ENCODE measurements at places on chromosomes 4 and X.

DNA sequence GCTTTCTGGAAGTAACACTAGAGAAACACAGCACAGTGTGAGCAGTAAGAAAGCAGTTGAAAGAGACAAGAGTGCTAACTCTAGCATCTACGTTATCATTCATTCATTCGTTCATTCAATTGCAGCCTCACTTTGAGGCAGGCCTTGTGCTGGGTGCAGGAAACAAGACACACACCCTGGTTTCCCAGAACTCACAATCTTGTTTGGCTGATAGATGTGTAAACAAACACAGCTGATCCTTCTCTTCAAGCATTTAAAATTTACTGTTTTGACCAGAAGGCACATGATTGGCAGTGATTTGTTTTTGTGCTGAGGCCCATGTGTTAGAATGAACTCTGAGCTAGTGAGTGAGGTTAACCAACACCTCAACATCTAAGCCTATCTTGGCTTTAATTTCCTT lies 20.4 kb upstream of the TBC1D9 start:
- no peak for DNase-seq

- no peak for DNase-seq
Measured at GRCh38 chr4:143390764-143391163, 54.1 kb downstream of the GAB1 start.

DNA sequence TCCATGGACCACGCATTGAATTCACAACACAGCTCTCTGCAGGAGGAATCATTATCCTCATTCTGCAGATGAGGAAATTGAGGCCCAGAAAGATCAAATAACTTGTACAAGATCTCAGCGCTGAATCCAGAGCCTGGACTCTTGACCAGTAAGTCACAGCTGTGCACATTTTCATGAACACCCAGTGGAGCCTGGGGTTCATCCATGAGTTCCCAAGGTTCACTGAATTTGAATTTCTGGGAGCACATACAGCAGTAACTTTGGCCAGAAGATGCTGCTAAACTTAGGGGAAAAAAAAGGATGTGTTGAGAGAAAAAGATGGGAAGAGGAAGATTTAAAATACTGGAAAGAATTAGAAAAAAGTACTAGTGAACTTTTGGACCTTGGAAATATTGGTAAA lies 218.7 kb upstream of the PPARGC1A start:
- DNase-seq = no peak

DNA sequence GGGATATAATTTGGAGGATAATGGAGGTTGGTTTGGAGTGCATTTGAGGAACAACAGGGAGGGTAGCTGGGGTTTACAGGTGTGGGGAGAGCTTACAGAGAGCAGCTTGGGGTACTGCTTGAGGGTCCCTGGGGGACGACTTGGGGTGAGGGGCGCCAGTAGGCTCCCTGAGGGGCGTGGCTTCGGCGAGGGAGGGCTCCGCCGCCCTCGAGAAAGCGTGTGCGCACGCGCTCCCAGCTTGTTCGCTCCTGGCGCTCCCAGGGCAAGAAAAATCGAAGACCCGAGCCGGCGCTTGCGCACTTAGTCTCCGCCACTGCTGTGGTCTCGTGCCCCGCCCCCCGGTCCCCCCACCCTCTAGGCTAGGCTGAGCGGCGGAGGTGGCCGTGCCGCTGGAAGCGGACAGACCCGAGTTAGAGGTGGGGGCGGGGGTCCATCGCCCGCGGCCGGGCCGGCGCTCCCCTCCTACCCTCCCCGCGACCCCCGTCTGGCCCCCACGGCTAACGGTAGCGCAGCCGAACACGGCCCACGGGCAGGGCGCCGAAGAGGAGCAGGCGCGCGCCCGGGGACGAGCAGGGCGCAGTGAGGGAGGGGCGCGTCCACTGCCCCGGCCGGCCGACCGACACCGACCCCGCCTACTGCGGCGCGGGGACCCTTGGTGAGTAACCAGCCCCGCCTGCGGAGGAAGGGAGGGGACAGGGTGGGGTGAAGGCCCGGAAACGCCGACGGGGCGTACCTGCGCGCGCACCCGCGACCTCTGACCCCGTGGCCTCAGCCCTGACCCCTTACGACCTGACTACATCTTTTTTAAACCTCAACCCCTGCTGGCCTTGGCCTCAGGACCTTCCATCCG lies 5.4 kb upstream of the CCDC120 start:
- peak; percentile 67 for DNase-seq

DNA sequence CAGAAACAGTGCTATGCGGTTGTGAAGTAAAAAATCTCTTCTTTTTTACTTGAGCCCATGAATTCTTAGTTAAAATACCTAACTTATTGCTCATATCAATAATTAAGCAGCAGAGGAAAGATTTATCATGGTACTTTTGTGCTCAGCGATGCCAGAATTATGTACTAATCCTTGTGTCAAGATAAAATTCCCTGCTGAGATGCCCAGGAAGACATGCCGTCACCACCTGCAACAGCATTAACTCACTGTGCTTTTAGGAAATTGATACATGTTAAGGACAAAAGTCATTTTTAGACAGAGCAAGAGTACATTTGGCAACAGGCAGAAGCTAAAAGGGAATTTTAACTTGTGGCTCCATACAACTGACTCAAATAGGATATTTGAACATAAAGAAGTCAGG lies 138.9 kb downstream of the NPNT start:
- DNase-seq = no peak

DNA sequence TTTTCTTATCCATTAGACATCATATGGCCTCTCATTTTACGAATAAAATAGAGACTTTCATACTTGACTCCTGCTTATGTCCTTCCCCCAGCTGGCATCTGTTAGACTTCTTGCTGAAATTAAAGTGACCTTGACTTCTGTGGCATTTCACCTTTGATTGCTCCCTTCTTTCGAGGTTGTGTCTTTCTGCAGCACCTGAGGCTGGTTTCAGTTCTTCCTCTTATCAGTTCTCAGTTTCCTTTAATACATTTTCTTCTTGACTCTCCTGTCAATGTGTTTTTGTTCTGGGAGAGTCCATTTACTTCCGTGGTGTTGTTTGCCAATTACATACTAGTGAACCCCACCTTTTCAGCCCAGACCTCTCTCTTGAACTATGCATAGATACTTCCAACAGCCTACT lies 81.6 kb downstream of the RBPJ start:
- no peak for DNase-seq

- DNase-seq = no peak
Measured at GRCh38 chrX:155188786-155189185, 27.5 kb upstream of the VBP1 start.

GRCh38 chr4:86586626-86587380 lies 7.3 kb upstream of the PTPN13 start:
- DNase-seq = no peak

- DNase-seq = no peak
Measured at GRCh38 chr4:123232439-123232838, 164.2 kb upstream of the SPRY1 start.

DNA sequence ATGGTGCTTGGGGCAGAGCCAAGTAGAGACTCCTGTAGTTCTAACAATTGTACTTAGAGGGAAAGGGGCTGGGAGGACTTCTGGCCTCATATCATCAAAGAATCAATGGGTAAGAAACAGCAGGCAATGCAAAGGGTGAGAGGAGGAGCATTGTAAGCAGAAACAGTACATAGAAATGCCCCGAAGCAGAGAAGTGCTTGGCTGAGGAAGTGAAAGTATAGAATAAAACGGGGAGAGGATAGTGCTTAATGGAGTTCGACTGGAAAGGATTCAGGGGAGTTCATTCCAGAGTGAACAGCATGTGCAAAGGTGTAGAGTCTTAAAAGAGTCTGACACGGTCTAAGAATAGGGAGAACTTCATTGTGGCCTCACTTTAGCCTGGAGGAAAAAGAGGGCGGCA lies 103.0 kb downstream of the SYNPO2 start:
- no peak for DNase-seq

- DNase-seq = no peak
Measured at GRCh38 chr4:53651156-53651735, 60.0 kb upstream of the LNX1 start.

DNA sequence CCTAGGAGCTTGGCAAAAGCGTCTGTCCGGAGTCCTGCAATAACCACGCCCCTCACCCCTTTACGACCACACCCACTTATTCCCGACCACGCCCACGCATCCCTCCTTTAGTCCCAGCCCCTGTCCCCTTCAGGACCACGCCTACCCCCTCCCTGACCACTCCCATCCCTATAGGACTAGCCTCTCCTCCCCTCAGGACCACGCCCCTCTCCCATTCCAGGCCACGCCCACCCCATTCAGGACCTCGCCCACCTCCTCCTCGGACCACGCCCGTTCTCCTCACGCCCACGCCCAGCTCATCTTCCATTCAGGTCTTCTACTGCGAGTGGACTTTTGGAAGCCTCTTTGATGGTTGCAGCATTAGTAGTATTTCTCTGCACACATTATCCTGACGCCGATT lies 131.2 kb upstream of the STX18 start:
- DNase-seq = no peak

- DNase-seq = no peak
Measured at GRCh38 chr4:123055943-123056342, 133.5 kb upstream of the NUDT6 start.

DNA sequence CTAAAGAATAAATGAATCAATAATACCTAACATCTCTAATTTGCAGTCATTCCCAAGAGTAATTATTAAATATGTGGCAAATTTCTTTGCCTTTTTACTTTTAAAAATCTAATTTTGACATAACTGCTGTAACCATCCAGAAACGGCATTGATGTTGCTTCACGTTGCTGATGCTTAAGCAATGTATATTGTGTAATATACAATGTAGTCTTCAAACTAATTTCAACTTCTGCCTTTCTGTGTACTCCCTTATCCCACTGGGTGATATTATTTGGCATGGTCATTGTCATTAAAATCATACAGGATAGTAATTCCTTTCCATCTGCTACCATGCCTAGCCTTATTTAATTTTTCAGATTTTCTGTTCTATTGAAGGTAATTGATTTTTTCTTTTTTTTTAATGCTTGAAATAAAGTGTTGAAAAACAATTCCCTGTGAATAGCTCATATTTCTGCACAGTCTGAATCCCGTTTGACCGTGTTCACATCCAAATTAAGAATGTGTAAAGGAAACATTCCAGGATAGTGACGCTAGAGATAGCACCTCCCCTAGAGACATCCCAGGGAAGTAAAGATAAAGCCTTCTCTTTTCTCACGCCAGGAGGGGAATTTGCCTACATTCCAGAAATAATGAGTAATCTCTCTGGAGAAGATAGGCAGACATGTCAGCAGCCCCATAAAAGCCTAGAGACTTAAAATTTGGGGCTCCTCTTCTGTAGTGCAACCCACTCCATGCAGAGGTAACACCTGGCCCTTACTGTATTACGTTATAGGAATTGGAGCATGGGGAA lies 8.6 kb downstream of the FAM200B start:
- no peak for DNase-seq

- DNase-seq = no peak
Measured at GRCh38 chr4:113505044-113505443, 256.5 kb downstream of the CAMK2D start.

DNA sequence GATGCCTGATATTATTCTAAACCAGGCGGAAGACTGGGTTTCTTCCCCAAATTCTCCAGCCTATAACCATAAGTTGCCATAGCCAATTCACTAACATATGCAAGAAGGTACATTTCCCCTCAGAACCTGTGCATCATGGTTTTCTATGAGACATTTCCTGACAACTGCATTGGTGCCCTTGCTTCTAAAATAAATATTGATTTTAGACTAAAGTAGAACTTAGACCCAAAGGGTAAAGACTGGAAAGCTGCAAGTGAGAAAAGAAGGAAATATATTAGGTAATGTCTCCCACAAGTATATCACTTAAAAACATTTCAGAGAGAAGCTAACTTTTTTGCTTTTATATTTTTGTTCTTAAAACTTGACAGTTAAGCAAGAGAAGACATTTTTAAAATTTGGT lies 125.1 kb downstream of the PPA2 start:
- DNase-seq = no peak

- DNase-seq = no peak
Measured at GRCh38 chr4:40164459-40164858, 32.4 kb upstream of the RHOH start.

- DNase-seq = no peak
Measured at GRCh38 chr4:134691915-134692314, 490.3 kb upstream of the PABPC4L start.

- no peak for DNase-seq
Measured at GRCh38 chrX:32276153-32276552, 935.2 kb downstream of the DMD start.

DNA sequence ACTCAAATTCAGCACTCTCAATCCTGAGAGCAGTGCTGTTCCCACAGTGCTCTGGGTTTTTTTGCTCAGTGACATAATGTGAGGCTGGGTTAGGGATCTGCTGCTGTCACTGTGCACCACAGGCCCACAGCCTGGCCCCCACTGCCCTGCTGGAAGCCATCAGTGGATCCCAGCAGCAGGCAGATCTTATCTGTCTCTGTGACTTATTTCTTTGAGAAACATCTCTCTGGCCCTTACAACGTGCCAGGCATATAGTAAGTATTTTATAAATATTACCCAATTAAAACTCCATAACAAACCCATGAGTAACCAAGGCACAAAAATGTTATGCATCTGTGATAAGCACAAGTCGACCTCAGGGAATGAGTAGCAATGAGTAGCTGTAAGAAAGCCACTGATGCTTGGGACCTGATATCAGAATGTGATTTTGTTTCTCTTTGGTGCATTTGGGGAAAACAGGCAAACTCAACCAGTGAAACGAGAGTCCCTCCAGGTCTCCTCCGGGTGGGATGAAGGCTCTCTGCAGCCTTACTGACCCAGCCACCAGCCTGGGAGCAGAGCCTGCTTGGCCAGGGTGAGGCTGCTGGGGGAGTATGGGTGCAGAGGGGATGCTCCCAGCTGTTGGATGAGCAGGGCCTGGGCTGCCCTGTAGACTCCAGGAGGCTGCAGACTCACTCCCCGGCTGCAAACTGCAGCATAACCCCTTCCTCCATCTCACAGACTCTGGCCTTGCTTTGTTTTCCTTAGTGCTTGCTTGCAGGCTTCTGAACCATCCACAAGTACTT lies 172.7 kb upstream of the LNX1 start:
- DNase-seq = no peak

GRCh38 chrX:41580423-41581064 lies 108.2 kb upstream of the GPR34 start:
- no peak for DNase-seq

DNA sequence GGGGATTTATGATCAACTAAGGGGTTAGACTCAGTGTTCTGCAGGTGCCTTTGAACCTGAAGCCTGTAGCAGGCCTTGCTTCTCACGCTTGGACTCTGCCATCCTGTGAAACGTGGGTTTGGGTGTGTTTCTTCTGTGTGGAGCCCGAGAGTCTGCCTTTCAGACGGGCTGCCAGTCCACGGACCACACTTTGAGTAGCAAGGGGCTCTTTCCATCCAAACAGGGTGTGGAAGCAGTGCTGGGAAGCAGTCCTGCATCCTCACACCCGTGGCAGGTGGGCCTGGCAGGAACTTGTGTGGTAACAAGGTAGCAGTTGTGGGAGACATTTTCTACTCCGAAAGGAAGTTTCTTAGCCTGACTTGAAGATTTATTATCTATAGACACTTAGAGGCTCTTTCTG lies 22.7 kb downstream of the RGS12 start:
- no peak for DNase-seq

GRCh38 chr4:11416767-11417113 lies 12.0 kb downstream of the HS3ST1 start:
- DNase-seq = no peak

- DNase-seq = no peak
Measured at GRCh38 chrX:129945131-129945530, 37.3 kb upstream of the BCORL1 start.
